Mesenteric fat pad (tissue), 1 donor: ENCODE measurements at places on chromosomes 4 and X. TPM values are rescaled to one million over a fixed set of nuclear protein-coding genes. Genes with fewer than 3 reads are reported as not detected.

DNA sequence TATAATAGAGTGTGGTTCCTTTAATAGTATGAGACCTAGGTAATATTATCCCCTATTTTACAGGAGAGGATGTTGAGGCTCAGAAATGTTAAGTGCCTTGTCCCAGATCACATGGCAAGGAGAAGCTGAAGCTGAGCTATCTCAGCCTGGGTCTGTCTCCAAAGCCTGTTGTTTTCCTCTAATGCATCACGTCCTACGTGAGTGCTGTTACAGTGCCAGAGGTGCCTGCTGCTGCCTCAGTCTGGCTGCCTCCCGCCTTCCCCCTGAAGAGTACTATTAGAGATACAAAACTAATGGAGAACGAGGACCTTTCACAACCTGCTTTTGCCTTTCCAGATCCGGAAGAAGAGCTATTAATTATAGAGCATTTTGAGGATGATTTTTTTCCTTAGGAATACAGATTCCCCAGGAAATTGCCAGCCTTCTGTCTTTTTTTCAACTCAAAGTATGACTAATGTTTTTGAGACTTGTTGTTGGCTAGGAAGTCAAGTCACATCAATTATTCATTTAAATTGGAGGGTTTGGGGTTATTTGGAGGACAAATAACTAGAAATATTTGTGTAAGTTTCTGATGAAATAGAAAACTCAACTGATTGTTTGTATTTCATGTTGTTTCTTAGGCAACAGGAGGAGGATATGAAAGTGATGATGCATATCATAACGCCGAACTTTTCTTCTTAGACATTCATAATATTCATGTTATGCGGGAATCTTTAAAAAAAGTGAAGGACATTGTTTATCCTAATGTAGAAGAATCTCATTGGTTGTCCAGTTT is 43.9 kb upstream of the MTMR1 start:
- DNase-seq, result no peak

DNA sequence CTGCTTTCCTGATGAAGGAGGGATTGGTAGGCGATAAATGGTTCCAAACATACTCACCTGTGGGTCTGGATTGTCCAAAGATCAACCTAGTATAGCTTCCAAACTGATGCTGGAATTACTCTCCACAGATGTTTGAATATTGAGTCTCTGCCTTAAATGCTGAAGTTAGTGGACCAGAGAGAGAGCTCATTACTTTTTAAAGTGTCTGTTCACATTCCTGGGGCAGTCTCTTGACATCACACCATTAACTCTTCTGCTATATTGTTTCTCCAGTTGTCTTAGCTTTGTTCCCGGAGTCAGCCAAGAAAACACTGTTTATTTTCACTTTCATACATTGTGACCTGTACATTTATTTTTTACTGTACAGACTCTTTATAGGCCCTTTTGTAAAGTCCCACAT is 35.4 kb downstream of the ARHGEF38 start:
- DNase-seq, result no peak

GRCh38 chr4:101284546-101284945 is 62.8 kb downstream of the PPP3CA start:
- DNase-seq, result no peak

DNA sequence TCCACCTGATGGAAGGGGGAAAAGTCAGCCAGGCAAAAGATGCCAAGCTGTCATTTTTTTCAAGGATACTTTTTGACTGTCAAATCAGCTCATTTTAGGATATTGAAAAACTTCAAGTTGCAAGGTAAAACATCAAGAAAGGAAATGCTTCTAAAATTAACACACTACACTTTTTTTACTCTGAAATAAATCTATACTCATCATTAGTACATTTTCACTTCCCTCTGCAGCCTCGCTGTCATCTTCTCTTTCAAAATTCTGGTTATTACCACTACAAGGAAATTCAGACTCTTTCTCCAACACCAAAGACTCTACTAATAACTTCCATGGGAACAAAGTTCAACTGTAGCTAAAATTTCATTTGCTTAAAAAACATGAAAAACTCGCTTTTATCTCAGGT is 41.6 kb downstream of the APBB2 start:
- DNase-seq, result no peak

- no peak for DNase-seq
Measured at GRCh38 chr4:158042591-158043030, 130.2 kb downstream of the GASK1B start.

GRCh38 chrX:110669572-110669971 is 126.0 kb downstream of the CHRDL1 start:
- no peak for DNase-seq

Gene NDP
- total RNA-seq, result not detected

DNA sequence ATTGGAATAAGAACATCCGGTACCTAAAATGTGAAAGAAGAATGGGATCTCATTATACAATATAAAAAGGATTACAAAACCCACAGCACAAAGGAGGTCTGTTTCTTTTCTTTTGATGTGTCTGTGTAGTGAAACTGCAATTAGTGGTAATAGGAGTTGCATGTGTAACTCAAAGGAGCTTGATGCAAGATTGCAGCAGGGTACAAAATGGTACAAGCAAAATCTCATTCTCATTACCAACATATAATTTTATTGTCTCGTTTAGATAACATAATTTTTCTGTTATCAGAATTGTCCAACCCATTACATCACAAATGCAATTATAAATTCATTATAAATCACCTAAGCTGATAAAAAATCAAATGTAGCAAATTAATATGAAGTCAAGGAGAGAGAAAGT is 47.1 kb upstream of the CCSER1 start:
- DNase-seq, result no peak

Gene RNF113A
- 10.1 TPM for total RNA-seq

DNA sequence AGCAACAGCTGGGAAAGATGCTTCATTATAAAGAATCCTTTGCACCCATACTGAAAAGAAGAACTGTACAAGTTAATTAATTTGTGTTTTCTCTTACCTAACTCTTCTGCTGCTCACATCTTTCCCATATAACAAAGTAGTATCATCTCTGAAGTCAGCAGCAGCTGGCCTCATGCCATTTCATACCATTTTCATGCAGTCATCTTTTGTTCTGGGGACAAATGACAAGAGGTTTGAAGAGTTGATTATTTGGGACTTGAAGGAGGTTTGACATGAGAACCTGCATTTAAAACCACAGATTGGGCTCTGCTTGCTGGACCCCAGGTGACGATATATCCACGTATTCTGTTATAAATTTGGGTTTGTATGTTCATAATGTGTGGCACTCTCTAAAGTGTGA is 430.3 kb downstream of the SPRY1 start:
- no peak for DNase-seq

Gene ETDB
- total RNA-seq, result not detected

DNA sequence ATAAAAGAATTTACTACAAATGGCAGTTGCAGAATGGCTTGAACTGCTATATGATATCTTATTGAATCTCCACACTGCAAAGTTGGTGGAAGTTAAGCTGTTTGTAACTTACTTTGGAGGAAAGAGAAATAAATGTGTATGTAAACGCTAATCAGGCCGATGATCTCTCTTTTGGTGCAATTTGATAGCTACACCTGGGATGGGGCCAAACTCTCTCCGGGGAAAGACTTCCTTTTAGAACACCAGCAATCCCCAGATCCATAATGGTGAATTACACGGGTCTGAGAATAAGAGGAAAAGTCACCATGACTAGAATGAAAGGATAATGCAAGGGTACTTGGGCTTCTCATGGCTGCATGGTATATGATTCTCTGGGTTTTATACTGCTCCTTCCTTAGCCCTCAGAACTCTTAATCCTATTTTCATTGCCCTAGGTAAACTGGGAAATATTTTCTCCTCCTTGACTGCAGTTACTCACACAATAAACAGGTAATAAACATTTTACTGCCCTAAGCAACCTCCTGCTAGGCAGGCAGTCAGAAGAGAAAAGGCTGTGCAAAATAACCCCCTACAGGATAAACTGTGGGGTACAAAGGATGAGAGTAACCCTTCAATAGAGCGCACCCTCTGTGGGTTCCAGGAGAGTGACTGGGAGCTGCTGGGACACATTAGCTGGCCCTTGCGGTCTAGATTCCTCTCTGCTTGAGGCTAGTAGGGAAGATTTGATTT is 109.3 kb downstream of the MGST2 start:
- no peak for DNase-seq

DNA sequence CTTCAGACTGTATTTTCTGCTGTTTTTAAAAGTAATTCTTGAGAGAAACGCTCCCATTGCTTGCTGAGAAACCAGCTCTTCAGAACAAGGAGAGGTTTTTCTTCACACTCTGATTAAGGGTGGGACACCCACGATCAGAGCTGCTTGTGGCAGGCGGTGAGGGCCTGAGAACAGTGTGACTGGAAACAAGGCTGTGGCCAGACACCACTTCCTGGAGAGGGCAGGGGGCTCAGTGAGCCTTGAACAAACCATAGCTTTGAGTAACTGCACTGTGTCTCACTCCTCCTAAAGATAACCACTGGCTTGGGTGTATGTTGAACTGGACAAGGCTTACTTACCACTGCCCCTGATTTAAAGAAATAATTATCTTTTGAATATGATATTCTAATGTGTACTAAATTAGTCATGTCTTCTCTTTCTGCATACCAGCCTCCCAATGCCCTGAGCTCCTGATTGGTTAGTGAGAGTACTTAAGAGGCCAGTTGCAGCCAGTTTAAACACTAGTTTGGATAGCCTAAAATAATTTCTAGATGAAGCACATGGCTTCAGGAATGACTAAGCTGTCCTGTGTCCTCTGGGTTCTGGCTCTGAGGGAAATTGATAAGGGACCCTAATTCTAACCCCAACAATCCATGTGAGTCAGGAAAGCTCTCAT is 3.7 kb upstream of the GPR82 start:
- DNase-seq, result no peak

GRCh38 chr4:2570551-2571222 is 34.2 kb downstream of the FAM193A start:
- no peak for DNase-seq
